ENCODE measurements at places on chromosomes 12 and 14.
A peak's percentile ranks its signal among the peaks of the same experiment; 100 is the strongest.

DNA sequence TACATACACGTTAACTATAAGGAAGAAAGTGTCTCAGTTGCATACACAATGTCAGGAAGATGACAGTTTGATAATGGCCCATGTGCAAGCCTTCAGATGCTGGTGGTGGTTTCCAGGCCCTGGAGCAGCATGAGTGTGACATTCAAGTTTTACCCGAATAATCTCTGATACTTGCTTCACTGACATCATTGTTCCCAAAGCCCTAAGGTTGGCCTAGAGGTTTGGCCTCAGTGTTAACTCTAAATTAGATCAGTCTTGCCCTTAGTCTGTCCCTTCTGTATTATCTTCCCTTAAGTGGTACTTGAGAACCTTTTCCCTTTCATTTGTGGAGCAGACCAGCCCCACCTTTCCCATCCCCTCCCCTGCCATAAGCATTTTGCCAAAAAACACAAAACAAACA, 24.0 kb upstream of the PDE1B start:
- no peak for DNase-seq

GRCh38 chr12:16636435-16637055, 30.6 kb upstream of the LMO3 start:
- DNase-seq: no peak

DNA sequence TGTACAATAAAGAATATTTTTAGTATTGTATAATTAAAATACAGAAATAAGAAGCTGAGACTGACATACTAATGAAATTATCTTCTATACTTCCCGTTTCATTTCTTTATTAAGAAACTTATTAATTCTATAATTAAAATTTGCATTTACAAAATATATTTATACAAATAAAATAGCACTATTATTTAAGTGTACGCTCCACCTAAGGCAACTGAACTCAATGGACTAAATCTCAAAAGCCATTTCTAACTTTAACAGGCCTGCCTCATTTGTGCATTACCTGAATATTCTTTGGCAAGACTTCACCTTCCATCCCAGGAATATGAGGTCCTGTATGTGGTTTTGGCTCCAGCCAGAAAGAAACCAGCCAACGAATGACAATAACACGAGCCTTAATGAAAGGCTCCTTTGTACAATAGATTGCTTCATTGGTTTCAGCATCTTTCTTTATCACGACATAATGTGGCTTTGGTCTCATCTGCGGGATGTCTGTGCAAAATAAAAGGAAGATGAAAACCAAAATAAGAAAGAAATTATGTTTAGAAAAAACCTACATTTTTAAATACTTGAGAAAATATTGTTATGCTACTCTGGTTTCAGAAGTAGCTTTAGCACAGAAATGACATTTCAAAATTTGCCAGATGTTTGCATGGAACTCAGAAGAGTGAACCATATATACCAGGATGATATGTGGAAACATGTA, 58.7 kb downstream of the RALGAPA1 start:
- DNase-seq: no peak

DNA sequence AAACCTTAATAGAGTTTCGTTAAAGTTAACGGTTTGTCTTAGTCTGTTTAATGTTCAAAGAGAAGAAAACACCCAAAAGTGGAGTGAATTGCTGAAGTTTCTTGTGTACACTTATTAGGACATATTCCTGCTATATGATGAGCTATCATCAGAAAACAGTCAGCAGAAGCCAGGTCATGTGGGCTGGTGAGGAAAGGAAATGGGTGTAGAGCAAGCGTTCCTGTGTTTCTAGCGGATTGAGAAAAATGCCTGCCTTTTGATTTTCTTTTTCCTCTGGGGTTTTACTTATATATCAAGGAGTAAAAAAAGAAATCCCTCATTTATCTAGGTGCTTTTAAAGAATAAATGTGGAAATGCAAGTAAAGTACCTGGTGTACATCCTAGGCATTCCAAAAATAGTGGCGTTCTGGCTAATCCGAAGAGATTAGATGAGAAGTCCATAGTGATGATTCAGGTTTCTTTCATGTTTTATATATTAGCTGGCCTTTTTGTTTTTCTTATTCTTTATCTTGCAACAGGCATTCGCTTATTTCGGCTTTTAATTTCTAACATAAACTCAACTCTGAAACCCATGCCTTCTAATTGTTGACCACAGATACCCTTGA, 50.7 kb downstream of the FLRT2 start:
- no peak for DNase-seq

GRCh38 chr14:89417465-89418225, 612 bp upstream of the FOXN3 start:
- DNase-seq: peak; percentile 66

- DNase-seq: no peak
These were observed 53.4 kb upstream of the FOXN3 start for GRCh38 chr14:89470401-89470800.

DNA sequence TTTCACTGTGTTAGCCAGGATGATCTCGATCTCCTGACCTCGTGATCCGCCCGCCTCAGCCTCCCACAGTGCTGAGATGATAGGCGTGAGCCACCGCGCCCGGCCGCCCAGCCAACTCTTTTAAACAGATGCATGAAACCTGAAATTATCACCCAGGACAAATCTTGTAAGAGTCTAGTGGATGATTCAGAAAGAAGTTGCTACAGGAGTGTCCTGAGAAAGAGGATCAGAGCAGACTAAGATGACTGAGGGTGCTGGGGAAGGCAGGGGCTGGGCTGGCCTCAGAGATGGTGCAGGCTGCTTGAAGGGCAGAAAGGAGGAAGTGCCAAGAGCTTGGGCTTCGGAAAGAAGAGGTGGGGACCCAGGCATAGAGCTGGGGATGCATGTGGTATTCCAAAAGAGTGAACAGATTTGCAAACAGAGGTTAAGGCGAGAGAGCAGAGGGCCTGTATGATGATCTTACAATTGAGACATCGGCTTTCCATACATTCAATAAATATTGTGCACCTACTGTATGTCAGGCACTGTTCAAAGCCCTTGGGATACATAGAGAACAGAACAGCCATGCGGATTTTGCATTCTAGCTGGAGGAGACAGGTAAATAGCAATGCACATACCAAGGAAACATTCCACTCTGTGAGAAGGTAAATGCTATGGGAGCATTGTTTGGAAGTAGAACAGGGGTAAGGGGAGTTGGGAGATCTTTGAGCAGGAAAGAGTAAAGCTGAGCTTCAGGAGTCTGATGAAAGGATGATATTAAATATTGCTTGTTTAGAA, 7.4 kb upstream of the CD9 start:
- DNase-seq: no peak

DNA sequence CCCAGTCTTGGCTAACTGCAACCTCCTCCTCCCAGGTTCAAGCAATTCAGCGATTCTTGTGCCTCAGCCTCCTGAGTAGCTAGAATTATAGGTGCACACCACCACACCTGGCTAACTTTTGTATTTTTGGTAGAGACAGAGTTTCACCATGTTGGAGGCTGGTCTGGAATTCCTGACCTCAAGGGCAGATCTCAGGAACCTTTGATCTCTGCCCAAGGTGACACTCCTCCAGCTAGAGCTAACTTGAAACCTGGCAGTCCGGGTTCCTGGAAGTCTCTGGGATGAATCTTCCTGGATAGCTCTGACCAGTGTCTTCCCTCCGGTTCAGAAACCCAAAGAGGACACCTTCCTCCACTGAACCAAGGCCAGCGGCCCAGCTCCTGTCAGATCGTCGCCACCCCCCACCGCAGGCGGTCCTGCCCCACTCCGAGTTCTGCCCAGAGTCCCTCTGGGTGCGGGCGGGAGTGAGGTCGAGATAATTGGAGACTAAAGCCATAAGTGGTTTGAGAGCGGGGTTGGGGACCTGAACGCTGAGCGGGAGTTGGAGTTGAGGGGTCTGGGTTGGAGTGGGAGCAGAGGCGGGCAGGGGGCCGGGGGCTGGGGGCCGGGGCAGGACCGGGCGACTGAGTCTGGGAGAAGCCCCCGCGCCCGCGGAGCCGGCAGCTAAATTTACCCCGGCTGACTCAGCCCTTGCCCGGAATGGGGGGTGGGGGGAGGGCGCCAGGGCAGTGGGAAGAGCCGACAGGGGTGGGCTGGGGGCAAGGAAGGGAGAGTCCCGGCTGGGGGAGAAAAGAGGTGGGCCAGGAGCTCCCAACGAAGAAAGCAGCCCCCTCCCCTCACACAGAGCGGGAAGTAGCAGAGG, 4.7 kb downstream of the DDN start:
- no peak for DNase-seq

DNA sequence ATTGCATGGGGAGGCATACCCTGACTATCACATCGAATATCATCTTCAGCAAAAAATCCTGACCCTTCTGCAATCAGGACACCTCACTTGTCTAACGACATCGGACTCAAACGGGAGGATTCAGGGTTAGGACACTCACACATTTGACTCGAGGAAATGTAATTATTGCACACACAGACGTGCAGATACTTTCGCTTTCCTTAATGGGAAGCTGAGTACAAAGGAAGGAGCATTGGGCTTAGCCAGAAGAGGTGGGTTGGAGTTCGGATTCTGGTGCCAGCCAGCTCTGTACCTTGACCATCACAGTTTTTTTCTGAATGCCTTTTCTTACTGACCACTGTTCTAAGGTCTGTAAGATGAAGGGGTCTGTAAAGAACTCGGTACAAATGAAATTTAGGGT, 260.4 kb downstream of the GALC start:
- no peak for DNase-seq

DNA sequence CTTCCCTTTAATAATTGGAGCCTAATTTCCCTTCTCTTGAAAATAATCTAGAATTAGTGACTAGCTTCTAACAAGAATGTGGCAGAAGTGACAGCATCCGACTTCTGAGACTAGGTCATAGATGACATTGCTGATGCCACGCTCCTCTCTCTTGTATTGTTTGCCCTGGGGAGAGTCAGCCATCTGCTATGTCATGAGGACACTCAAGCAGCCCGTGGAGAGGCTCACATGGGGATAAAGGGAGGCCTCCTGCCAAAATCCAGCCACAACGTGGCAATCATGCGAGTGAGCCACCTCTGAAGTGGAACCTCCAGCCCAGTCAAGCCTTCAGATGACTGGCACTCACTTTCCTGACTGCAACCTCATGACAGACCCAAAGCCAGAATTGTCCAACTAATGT, 54.2 kb upstream of the LRRK2 start:
- DNase-seq: no peak

DNA sequence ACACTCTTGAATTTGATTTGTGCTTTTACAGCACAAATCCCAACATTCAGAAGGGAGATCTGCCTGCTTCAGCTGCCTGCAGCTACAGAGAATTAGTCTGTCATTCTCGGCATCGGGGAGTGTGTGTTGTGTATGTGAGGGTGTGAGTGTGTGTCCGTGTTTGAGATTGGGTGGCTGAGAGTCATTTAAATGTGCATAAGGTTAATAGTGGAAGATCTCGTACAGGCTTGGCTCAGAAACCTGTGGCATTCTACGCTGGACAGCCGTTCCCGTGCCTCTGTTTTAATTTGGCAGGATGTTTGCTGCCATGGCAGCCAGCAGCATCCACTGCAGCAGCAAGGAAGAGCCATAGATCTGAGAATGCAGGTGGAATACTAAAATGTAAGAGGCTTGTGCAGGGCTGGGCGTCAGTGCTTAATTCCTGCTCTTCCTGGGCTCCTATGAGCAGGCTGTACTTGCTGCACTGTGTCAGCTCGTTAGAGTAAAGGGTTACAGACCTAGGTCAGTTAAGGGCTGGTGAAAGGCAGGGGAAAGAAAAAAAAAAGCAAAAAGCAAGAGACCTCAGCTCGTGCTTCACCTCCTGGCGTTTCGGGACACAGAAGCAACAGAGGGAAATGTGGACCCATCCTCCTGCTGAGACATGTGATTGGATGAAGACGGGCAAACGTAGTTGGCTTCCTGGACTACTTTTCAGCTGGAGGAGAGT, 205.4 kb downstream of the NAV3 start:
- no peak for DNase-seq

GRCh38 chr14:43308421-43309110, 1198.5 kb downstream of the FSCB start:
- no peak for DNase-seq

DNA sequence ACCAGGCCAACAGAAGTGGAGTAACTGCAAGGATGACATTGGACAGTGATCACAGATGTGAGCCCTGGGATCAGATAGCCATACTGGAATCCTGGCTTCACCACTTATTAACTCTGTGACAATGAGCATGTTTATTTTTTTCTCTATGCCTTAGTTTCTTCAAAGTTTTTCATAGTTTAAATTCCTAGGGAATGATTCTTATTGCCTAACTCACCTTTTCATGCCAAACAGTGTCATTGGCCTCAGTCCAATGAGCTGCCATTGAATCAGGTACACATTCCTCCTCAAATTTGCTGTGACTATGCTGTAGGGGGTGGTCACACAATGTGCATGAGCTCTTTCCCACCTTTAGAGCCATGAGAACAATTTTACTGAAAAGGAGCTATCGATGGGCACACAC, 342.3 kb downstream of the SYT1 start:
- no peak for DNase-seq

DNA sequence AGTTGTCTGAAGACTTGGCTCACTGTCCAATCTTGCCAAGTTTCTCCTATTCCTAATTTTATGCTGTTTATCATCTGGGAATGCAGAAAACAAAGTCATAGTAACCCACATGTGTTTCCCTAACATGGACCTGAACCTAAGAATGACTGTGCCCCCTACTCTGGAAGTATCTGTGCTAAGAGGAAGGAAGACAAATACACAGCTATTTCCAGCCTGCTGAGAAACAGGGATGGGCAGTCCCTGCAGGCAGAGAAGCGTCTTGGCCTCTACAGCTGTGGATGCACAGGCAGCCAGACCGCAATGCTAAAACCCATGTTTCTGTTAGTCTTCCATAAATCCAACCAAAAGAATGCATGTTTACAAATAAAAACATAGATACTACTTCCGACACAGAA, 56.2 kb downstream of the DUSP16 start:
- DNase-seq: no peak

- DNase-seq: no peak
These were observed 190.4 kb upstream of the BCL2L14 start for GRCh38 chr12:11880381-11880780.

DNA sequence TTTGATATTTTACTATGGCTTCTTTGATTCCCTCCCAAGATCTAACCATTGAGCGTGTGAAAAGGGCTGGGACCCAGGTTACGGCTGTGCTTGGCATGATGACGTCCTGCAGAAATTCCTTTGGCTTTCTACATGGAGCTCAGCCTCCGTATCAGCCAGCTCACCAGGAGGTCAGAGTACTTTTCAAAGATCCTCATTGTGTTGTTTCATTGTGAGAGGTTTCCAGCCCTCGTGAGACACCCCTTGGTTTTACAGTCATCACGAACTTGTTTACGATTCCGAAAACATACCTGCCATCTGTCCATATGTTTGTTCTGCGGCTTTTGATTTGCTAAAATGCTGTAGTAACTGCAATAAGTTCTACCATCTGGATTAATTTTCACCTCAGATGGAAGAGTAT, 453.1 kb downstream of the TMEM121 start:
- no peak for DNase-seq

- no peak for DNase-seq
These were observed 105.4 kb downstream of the APAF1 start for GRCh38 chr12:98750511-98750910.

GRCh38 chr14:33669111-33669510, 281.8 kb downstream of the EGLN3 start:
- no peak for DNase-seq

GRCh38 chr14:65877624-65878023, 465.1 kb downstream of the FUT8 start:
- DNase-seq: no peak
